ENCODE measurements at places on chromosomes 7 and 10.

GRCh38 chr10:59240582-59241183 lies 64.2 kb downstream of the PHYHIPL start:
- DNase-seq, result peak; percentile 60

DNA sequence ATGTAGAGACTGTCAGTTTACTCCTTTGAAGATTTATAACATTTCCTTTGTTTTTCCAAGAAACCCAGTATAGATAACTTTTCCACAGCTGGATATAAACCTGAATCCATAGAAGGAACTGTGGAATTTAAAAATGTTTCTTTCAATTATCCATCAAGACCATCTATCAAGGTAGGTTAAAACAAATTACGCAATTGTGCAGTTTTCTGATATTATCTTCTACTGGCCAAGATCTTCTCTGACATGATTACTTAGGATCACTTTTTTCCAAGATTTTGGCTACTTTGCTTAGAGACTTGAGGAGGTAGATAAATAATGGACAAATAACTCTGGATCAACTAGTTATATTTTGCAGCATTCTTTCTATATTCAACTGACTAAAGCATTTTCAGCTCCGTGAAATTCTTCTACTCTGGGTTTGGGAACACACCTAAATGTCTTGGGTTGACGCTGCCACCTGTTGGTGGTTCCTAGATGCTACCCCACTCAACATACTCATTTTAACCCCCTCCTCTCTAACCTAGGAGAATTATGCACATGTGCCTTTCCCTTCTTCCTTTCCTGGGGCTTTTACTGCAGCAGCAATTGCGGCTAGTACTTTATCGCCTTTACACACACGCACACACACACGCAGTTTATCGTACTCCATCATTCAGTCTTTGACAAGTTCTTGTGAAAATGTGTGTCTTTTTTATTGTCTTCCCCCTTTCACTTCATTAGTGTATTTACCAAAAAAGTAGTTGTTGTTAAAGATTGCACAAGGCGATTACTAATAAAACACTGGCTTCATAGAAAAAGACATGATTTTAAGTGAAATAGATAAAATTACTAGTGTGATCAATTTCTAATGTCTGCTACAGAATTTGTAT lies 32.7 kb downstream of the ABCB5 start:
- peak; percentile 61 for DNase-seq

- no peak for DNase-seq
Measured at GRCh38 chr7:51013218-51013786, 230.6 kb upstream of the GRB10 start.

GRCh38 chr7:26850193-26850651 lies 14.2 kb downstream of the SKAP2 start:
- no peak for DNase-seq

DNA sequence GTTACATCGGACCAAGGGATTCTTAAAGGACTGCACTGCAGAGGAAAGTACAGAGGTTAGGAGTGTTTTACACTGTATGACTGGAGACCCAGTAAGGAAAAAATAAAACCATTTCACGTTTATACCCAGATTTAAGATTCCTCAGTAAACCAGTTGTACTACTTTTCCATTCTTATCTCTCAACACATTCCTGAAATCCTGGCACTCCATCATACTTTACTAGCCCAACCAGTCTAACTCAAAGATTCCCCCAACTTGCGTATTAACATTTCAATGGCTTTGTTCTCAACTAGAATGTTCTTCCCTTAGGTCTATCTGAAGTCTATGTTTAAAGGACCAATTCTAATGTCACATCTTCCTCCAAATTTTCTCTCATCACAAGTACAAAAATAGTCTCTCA lies 8.0 kb downstream of the CCDC186 start:
- DNase-seq, result no peak

- no peak for DNase-seq
Measured at GRCh38 chr7:23022258-23022769, 8.4 kb upstream of the HYCC1 start.

DNA sequence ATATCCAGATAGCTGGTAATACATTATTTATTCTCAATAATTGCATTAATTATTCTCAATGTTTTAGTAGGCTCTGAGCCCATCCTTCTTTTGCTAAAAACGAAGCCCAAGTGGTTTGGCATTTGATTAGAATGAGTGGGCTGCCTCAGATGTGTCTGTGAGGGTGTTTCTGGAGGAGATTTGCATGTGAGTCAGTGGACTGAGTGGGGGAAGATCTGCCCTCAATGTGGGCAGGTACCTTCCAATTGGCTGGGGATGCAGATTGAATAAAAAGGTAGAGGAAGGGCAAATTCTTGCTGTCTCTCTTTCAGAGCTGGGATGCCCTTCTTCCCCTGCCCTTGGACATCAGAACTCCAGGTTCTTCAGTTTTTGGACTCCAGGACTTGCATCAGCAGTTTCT lies 290.6 kb upstream of the SMIM30 start:
- no peak for DNase-seq

DNA sequence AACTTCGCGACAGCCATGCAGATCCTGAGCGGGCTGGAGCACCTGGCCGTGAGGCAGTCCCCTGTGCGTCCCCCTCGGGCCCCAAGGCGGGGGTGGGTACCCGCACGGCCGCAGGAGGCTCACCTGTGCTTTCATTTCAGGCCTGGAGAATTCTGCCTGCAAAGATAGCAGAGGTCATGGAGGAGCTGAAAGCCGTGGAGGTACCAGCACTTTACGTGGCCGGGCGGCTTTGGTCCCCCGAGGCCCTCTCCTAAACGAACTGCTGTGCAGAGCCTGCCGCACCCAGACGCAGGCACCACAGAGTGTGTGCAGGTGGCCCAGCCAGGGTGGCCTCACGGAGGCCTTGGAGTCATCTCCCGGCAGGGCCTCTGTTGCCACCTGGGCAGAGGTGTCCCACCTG lies 11.1 kb upstream of the UTF1 start:
- no peak for DNase-seq

DNA sequence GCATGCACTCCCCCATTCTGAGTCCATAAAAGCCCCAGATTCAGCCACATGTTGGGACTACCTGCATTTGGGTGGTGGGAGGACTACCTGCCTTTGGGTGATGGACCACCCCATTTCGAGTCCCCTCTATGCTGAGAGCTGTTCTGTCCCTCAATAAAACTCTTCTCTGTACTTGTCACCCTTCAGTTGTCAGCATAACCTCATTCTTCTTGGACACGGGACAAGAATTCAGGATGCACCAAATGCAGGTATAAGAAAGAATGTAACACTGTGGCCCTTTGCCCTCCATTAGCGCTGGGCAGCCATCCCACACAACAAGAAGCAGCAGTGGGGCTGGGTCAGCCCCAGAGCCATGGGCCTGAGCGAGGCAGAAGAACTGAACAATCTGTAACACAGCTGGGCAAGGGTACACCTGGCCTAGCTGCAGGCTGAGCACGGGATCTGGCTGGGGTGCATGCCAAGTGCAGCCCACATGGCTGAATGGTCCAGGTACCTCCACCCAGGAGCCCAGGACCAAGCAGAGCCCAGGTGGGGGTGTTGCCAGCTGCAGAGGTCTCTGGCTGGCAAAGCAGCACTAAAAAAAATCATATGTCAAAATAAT lies 1344.3 kb upstream of the LRRTM3 start:
- peak; percentile 2 for DNase-seq

DNA sequence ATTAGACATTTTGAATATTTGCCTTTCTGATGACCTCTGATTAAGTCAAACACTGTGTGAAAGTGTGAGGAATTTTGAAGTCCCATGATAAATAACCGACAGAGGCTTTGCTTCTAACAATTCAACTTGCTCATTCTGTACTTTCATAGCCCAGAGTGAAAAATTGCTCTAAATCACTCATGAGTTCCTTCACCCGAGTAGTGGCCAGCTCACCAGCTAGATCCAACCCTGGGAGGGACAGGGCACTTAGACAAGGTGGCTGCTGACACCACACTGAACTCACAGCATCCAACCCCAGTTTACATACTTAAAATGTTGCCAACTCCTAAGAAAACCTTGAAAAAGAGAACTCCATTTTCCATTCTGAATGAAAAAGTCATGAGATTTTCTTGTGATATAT lies 80.0 kb upstream of the LYZL1 start:
- no peak for DNase-seq

DNA sequence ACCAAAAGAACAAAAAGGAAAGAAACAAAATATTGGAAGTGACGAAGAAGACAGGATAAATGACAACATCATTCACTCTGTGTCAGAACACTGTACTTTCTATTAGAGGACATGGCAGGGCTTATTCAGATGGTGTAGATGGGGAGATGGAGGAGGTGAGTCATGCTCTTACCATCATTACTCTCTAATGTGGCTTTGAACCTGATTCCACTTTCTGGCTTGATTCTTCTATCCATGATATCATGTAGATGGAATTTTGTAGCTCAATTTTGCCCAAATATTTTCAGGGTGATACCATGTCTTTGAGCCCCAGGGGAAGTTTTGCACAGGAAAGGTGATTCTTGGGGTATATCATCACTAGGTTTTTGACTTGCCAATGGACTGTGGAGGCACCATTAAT lies 91.7 kb downstream of the CFAP58 start:
- no peak for DNase-seq

DNA sequence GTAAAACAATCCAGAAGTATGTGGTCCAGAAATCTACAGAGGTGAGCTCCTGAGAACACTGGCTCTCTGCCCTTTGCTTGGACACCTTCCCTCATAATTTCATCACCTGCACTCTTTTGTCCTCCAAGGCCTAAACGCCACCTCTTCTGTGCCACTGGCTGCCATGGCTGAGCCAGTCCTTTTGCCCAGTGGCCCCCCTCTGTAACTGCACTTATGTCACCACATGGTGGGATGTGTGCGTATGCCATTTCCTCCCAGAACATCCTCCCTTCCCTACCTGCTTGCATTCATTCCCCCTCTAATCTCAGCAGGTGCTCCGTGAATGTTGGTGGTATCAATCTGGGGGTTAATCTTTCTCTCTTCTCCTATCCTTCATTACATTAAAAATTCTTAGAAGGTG lies 17.3 kb upstream of the DUSP5 start:
- DNase-seq, result no peak

GRCh38 chr10:107398115-107398514 lies 233.6 kb upstream of the SORCS1 start:
- no peak for DNase-seq

DNA sequence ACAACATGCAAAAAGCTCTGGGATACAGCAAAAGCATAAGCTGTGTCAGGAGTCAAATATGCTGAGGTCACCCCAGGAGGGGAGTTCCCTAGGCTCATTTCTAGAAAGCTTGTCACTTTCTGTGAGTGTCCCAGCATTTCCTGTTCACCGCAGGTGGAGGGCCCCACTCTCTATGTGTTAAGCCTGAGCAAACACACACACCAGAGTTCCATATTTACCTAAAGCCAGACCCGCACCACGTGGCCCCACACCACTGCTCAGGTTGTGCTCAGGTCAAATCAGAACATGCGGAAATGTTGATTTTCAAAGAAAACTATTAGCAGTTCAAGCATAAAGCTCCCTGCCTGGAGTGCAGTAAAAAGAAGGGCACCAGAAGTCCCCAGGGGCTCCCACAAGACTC lies 259.6 kb upstream of the PPP2R2D start:
- DNase-seq, result no peak

- DNase-seq, result peak; percentile 67
Measured at GRCh38 chr10:132560241-132560731, 22.7 kb downstream of the INPP5A start.

- no peak for DNase-seq
Measured at GRCh38 chr7:34354011-34354410, 304.0 kb upstream of the NPSR1 start.

GRCh38 chr7:12102126-12102525 lies 109.0 kb upstream of the TMEM106B start:
- DNase-seq, result no peak

GRCh38 chr7:32059289-32060011 lies 10.8 kb downstream of the PDE1C start:
- DNase-seq, result no peak

DNA sequence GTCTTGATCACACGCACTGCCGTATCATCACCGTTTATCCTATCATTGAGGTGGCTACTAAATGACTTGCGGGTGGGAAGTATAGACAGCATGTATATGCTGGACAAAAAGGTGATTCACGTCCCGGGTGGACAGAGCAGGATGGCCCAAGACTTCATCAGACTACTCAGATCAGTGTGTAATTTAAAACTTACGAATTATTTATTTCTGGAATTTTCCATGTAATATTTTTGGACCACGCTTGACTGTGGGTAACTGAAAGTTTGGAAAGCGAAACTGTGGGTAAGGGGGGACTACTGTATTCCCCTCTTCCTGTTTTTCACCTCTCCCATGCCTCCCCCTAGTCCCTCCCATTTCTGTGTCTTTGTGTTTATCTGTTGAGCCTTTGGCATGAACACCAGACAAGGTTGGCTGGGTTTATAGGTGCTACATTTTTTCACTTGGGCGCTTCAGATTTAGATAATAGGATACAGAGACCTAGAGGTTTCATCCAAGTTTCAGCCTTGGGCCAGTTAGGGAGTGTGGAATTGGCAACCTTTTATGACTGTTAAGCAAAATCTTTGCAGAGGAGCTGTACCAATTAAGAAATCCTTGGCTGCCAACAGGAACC lies 55.8 kb downstream of the RBM20 start:
- no peak for DNase-seq

- DNase-seq, result peak; percentile 36
Measured at GRCh38 chr10:21509341-21510240, 15.9 kb downstream of the SKIDA1 start.

DNA sequence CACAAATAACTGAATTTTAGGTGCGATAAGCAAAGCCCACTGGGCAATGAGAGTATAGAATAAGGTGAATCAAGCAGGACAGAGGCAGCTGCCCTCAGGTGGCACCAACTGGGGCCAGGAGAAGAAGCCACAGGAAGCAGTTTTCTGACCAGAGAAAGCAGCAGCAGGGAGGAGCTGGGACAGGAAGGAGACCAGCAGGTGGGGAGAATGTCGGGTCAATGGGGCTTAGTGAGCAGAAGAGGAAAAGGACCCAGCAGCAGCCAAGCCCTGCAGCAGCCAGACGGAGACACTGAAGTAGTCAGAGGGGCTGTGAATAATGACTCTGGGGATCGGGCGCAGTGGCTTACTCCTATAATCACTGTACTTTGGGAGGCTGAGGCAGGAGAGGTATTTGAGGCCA lies 209.6 kb upstream of the SH2B2 start:
- DNase-seq, result no peak

- peak; percentile 78 for DNase-seq
Measured at GRCh38 chr7:16753932-16754855, 639 bp downstream of the TSPAN13 start.

GRCh38 chr7:112873831-112874553 lies 83.8 kb upstream of the TMEM168 start:
- DNase-seq, result no peak

GRCh38 chr7:118153551-118154177 lies 30.3 kb upstream of the LSM8 start:
- DNase-seq, result peak; percentile 55

GRCh38 chr7:90857603-90858002 lies 261.5 kb downstream of the CDK14 start:
- DNase-seq, result no peak
